Suppressor macrophage (primary cell): ENCODE measurements at places on chromosomes 2 and 18.

DNA sequence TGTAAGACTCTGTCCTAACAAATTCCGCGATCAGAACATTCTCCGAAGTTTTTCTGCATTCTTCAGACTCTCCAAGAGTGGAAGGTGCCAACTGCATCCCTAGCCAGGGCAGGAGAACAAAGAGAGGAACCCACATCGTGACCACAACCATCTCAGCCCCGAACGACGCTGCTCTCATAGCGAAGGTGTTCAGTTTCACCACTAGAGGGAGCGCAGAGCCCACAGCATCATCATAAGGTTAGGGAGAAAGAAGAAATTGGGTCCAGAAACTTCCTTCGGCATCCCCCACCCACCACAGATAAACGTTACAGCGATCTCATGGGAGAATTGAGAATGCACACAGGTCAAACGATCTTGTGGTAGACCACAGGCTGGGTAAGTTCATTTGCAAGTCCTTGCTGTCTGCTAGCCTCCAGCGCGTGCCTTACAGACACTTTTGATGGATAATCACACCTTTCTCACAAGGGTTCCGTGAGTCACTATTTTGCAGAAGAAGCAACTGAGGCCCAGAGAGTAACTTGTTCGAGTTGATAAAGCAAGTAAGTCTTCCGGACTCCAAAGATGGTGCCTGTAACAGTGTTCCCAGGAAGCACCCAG, 53.7 kb upstream of the ARL4C start:
- peak; percentile 85 for DNase-seq

- DNase-seq = no peak
Measured at GRCh38 chr2:201269764-201270163, 9.4 kb downstream of the CASP8 start.

GRCh38 chr2:189276277-189276676, 96.7 kb upstream of the COL5A2 start:
- peak; percentile 1 for DNase-seq

DNA sequence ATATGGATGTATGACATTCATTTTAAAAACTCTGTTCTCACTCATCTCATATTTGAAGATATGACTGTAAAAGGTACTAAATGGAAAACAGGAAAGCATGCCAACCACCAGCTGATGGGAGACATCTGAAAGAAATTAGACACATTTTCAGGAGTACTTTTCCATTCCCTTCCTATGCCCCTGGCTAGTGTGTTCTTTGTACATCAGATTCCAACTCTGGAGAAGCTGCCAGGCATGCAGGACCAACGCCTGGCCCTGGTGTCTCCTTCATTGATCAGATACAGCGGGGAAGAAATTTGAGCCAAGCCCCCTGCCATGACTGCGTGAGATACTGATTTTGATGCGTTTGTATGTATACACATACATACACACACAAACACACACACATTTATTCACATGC, 599.0 kb upstream of the SYT4 start:
- DNase-seq = no peak

- DNase-seq = peak; percentile 60
Measured at GRCh38 chr18:45232061-45232460, 383.2 kb upstream of the SLC14A2 start.

- DNase-seq = no peak
Measured at GRCh38 chr2:196466581-196466980, 172.9 kb upstream of the CCDC150 start.

DNA sequence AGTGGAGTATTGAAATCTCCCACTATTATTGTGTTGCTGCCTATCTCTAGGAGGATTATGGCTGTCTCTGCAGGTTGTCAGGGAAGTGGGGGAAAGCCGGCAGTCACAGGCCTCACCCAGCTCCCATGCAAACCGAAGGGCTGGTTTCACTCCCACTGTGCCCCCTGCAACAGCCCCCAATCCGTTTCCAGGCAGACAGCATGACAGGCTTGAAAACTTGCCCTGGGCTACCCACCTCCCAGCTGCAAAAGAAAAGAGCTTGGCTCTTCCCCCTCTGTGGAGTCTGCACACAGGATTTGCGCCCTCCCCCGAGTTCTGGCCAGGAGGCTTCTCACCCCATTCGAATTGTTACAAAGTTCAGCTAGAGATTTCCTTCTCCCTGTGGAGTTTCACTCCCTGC, 87.4 kb upstream of the MSTN start:
- DNase-seq = no peak

DNA sequence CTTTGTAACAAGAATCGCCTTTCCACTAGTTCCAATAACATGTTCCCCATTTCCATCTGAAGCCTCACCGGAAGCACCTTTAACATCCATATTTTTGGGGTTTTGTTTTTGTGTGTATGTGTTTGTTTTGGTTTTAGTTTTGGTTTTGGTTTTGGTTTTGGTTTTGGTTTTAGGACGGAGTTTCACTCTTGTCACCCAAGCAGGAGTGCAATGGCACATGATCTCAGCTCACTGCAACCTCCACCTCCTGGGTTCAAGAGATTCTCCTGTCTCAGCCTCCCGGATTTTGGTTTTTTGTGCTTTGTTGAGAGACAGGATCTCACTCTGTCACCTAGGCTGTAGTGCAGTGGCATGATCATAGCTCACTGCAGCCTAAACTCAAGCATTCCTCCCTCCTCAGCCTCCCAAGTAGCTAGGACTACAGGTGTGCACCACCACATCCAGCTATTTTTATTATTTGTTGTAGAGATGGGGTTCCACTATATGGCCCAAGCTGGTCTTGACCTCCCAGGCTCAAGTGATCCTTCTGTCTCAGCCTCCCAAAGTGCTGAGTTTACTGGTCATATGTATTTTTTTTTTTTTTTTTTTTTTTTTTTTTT, 36.3 kb downstream of the TGOLN2 start:
- DNase-seq = peak; percentile 25

GRCh38 chr2:181697571-181697970, 17.3 kb upstream of the NEUROD1 start:
- peak; percentile 11 for DNase-seq

DNA sequence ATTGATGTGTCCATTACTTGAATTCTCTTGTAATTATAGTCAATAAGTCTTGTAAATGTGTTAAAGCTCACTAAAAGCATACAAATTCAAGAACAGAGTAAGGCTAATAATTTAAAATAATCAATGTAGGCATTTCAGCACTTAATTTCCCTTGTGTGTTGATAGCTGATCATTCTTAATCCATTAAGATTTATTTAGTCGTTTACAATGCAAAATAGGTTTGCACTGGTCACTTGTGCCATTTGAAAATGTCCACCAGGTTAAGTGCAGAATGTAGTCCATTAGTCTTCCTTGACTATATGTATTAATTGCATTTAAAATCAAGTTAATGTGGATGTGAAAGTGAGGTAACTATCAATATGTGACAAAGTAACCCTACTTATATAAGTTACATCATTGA, 39.4 kb downstream of the ZNF407 start:
- no peak for DNase-seq

GRCh38 chr2:239086325-239087020, 238.6 kb downstream of the TWIST2 start:
- DNase-seq = no peak

DNA sequence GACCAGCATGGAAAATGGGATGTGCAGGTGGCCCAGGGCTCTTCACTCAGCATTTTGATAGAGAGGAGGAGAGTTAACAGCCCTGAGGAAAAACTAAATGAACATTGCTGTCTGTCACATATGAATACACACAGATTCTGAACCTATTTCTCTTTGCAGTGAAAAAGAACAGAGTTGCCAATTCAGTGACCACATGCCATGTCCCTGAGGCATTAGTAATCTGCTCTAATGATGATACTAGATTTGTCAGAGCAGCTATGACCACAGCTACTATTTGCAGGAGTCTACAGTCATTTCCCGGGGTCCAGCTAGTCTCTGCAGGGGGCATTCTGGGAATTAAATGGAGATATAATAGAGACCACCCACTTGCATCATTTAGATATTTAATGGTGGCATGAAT, 267.6 kb downstream of the TMX3 start:
- DNase-seq = no peak

DNA sequence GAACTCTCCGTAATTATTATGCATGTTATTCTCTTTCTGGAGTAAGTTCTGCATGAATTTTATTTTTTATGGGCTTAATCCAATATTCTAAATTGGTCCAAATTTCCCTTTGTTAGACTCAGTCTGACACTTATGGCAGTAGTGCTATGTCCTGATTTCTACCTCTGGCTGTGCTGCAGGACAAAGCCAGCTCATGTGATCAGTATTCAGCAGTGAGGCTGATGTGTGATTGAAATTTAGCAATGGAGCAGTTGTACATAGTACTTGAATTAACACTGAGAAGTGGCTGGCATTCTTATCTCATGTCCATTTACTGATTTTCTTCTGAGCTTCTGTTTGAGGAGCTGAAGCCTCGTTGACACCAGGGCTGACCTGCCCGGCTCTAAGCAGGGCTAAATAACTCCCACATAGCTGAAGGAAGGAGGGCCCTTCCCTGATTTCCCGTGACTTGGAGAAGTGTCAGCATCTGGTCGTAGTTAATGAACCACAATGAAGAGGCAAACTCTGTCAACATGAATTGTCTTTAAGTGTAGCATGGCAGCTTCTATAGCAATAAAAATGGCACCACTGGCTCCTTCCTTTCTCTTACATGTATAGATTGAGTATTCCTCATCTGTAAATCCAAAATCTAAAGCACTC, 159.0 kb upstream of the RASGRP3 start:
- no peak for DNase-seq

- no peak for DNase-seq
Measured at GRCh38 chr2:132937629-132938028, 267.6 kb upstream of the LYPD1 start.

DNA sequence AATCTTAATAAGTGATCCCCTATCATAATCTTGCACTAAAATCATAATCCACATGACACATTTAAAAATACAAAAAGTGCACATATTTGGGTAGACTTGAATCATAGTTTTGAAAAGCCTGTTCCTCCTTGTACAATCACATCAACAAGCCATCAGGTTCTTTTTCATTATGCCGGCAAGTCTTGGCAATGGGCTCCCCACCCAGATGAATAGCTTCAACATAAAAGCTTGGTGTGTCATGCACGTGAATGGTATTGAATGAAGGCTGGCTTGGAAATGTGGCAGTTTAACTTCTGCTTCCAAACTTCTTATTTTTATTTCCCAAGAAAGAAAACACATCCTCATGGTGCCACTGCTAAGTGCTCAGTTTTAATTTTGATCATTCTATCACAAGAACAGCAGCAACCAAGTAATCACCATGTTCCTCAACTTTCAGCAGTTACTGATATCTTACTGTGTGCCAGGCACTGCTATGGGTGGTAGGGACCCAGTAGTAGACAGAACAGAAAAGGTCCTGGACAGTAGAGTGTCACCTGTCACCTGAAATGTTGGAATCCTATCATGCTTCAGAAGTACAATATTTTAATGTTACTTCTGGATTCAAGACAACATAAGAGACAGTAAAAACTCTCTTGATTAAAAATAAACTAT, 89.9 kb downstream of the AP1S3 start:
- no peak for DNase-seq

GRCh38 chr2:75526842-75527241, 33.9 kb downstream of the EVA1A start:
- no peak for DNase-seq

- no peak for DNase-seq
Measured at GRCh38 chr2:225602205-225602604, 202.7 kb downstream of the NYAP2 start.

DNA sequence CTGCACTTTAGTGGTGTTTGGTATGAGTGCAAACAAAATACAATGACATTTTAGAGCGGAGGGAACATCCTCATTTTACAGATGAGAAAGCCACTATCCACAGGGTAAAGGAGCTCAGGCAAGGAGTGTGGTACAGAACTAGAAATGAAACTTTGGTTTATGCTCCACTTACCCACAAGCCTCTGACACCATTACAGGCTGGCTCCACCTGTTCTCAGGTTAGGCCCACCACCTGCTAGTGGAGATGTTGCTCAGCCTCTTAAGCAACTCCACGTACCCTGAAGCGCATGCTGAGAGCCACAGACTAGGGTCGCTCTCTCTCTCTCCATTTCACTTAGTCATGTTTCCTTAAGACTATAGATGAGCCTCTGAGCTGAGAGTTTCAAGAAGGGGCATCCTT, 130.0 kb downstream of the MBD2 start:
- no peak for DNase-seq

DNA sequence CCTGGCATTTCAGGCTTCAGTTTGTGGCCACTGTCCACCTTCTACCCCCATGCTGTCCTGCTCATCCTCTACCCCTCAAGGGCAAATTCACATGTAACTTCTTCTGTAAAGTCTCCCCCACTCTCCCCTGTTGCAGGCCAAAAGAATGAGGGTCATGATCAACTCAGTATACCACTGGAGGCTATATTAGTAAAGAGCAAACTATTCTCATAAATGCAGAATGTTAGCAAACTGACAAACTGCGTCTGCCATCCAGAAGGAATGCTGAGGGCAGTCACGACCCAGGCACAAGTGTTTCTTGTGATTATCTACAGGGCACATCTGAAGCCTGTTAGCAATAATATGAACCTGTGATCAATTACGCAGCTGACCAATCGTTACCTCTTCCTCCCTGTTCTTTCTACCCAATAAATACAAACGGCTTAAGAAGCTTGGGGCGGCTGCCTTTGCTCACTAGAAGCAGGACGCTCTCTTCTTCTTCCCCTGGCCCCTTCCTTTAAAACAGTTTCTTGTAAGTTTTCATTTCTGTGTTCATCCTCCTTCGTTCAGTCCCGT, 58.3 kb downstream of the SEPTIN10 start:
- DNase-seq = no peak

- DNase-seq = no peak
Measured at GRCh38 chr18:63570721-63571120, 16.4 kb upstream of the SERPINB13 start.

DNA sequence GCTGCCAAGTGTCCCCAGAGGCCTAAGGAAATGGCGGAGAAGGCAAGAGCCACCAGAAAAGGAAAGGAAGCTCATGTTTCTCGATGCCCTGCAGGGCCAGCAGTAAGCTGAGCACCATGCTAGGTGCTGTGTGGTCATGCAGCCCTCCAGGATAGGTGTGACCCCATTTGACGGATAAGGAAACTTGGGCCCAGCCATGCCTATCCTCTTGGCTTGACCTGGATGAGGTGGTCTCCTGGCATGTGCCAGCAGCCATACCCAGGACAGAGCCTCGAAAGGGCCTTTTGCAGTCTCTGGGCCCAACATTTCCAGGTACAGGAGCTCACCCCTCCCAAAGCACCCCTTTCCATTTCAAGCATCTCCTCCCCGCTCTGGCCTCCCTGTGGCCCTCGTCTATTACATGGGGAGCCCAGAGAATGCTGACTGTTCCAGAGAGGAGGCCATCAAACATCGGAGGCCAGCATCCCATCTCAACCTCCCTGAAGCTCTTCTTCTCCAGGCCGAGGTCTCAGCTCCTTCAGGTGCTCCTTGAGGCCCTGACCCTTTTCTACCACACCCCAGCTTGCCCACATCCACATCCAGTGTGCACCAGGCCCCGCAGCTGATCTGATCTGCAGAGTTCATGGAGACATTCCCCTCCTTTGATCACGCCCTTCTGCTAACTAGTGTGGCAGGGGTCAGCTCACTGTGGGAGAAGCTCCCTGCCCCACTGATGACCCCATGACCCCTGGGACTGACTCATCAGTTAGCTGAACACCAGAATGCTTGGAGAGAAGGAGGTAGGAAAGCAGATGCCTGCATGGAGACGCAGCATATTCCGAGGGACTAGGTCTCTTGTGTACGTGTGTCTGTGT, 208.4 kb downstream of the TNS1 start:
- no peak for DNase-seq

- DNase-seq = no peak
Measured at GRCh38 chr2:201986463-201986735, 47.3 kb upstream of the FZD7 start.
